ENCODE measurements at places on chromosomes 4 and X.

DNA sequence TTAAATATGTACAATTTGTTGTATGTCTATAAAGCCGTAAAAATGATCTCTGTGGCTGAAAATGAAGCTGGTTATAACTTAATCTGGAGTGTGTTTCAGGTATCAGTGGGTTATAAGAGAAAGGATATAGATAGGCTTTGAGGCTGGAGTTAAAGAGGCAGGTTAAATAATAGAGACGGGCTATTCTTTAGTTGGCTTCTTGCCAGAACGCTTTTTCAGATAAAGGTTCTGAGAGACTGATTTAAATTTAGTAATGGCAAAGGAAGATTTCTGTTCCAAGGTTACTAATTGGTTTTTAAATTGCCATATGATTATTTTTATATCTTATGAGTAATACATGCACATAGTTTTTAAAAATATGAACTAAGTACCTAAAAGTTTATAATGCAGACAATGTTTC is 117.4 kb downstream of the AWAT2 start:
- DNase-seq, result no peak

GRCh38 chr4:16000708-16001483 is 37.9 kb upstream of the FGFBP2 start:
- DNase-seq, result no peak

DNA sequence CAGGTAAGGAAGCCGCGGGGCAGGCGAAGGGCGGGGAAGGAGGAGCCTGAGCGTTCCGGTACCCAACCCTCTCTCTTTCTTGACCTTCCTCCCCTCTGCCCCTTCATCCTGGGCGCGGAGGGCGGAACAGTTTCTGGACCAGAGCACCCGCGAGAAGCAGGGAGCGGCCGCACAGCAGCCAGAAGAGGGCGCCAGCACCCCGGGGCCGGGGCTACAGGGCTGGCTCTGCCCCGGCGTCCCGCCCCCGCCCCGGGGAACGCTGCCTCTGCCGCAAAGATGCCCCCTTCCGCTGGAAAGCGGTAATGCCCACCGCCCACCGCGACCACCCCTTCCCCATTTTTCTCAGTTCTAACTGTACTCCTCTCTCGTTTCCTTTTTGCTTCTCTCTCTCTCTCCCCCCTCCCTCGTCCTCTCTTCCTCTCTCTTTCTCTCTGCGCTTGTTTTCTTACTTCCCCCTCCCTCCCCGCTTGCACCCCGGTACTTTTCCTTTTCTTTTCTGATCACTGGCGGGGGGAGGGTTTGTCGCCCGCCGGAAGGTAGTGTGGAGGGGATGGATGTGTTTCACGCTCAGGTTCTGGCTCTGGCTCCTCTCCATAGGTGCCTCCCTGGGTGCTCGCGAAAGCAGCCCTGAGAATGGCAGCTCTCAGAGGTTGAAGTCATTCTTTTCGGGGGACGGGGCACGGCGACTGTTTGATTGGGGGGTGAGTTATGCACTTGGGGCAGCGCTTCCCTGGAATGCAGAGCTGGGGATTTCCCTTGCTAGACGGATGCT is 13.1 kb upstream of the PRDM8 start:
- DNase-seq, result peak; percentile 88

DNA sequence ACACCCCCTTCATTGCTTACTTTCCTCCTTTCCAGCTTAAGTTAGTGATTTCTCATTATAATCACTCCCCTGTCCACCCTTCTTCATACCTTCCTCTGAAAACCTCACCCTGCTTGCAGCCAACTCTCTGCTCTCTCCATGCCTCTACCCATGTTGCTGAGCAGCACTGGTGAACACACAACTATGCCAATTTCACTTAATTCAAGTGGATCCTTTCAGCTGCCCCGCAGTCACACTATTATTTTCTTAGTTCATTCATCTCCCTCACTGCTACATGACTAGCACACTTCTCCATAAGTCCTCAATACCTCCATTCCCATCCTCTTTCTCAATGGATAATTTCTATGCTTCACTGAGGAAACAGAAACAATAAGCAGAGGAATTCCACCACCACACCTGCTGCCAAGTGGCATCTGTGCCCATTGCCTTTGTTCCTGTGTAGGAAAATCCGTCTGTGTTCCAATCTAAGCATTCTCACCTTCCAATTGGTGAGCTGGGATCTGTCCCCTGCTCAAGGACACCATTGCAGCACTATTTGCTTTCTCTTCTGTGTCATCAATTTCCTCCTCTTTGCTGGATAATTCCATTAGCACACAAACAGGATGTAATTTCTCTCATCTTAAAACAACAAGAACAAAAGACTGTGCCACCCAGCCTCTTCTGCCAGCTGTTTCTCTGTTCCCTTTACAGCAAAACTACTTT is 25.2 kb upstream of the PRSS48 start:
- DNase-seq, result no peak

DNA sequence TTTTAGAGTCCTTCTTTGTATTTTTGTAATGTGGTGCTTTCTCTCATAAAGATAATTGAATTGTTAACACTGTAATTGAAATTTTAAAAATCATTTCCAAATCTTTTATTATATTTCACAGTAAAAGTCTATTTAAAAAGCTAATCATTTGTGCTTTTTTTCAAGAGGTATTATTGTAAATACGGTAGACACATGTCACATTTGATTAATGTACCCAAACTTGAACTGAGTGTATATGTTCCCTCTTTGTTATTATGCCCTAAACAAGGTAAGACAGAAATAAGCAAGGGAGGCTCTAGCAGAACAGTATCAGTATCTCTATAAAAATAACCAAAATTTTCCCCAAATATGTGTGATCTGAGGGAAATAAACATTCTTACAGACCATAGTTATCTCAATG is 21.5 kb upstream of the LARP1B start:
- DNase-seq, result no peak
